ENCODE measurements at places on chromosomes 2 and 18.

GRCh38 chr2:95042472-95043271 lies 17.2 kb downstream of the MAL start:
- no peak for DNase-seq

DNA sequence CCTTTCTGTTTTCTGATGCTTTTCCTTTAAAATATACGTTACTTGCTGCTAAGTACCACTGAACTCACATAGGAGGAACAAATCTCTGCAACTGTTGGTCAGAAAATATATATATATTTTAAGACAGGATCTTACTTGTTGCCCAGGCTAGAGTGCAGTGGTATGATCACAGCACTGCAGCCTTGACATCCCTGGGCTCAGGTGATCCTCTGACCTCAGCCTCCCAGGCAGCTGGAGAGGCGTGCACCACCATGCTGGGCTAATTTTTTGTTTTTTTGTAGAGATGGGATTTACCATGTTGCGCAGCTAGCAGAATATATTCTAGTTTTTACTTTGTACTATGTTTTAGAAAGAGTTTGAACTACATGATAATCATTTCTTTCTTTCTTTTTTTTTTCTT lies 51.5 kb downstream of the EHBP1 start:
- no peak for DNase-seq

DNA sequence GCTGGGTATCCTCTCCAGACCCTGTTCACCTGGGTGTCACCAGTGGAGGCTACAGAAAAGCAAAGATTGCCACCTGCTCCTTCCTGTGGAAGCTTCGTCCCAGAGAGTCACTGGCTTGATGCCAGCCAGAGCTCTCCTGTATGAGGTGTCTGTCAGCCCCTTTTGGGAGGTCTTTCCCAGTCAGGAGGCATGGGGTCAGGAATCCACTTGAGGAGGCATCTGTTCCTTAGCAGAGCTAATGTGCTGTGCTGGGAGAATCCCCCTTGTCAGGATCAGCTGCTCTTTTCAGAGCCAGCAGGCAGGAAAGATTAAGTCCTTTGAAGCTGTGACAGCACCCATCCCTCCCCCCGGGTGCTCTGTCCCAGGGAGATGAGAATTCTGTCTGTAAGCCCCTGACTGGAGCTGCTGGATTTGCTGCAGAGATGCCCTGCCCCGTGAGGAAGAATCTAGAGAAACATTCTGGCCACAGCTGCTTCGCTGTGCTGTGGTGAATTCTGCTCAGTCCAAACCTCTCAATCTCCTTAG lies 121.8 kb downstream of the GPR39 start:
- no peak for DNase-seq

- DNase-seq, result no peak
Measured at GRCh38 chr2:45929674-45930395, 278.4 kb downstream of the PRKCE start.

DNA sequence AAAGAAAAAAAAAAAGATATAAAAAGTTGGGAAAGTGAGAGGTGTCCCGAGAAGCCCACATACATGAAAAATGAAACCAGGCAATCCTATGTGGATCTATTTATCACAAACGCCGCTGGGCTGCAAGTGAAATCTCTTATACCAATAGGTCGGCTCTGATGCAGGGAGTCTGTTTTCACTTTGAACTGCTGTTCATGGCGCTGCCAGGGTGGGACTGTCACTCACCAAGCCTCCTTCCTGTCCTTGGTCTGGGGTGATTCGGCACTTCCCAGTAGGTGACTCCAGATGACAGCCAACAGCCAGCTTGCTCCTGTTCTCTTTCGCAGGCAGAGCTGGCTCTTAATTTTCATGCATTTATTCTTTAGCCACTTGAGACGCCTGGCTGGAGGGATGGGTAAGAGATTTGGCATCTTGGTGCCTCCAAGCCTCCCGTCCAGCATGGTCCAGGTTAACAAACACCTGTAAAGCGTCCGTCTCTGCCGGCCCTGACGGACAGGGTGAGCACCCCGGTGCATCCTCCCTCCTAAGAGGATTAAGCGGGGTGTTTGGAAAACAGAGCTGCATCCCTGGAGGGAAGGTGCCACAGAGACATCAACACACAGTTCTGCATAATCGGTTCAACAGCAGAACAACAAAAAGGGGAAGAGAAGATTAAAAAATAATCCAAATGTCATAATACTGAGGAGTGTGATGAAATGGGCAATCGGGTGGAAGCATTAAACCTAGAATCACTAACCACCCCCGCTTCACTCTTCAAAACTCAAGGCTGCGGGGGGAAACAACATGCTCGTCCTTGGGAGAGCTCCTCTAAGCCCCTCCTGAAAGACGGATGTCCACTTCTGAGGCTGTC lies 58.7 kb downstream of the STEAP3 start:
- no peak for DNase-seq

All from activated naive CD4-positive, alpha-beta T cell treated with Interleukin-2 at 50 U/mL for 16 hours (primary cell).